Activated CD4-positive, alpha-beta T cell treated with anti-CD3 and anti-CD28 coated beads, Interleukin-2, amount 50 U/mL, for 1 hour (primary cell): ENCODE measurements at places on chromosomes 4 and X.

- no peak for DNase-seq
Measured at GRCh38 chr4:175341203-175341755, 423.1 kb downstream of the ADAM29 start.

GRCh38 chr4:183229397-183229796 is 90.7 kb downstream of the CLDN22 start:
- DNase-seq, result no peak

DNA sequence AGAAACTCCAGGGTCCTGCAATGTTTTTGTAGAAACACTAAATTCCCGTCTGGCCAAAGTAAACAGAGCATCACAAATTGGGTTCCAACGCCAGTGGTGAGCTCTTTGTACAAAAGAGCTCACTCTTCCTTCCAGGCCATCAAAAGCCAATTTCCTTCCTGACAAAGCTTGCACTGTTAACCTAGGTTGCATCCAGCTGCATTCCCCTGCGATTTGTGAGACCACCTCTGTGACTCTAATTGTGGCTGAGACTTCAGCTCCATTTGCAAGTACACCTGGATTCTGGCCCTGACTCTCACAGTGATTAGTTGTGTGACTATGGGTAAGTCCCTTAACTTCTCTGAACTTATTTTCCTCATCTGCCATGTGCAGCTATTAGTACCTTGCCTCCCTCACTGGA is 212.5 kb upstream of the CXorf66 start:
- no peak for DNase-seq

DNA sequence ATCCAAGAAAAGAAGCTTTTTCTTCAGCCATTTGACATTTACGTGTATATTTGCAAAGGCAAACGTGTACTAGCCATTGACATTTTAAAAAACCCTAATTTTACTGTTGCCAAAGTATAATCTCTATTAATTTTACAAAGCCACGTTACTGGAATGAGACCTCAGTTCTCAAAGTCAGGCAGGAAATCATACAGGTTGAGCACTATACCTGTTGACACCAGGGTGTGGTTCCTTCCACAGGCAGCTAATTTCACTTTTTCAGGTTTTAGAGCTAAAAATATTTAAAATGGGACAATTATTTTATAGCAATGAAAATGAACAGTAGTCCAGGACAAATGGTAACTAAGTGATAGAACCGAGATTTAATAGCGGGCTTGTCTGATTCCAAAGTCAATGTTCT is 6.5 kb downstream of the RPGR start:
- DNase-seq, result no peak

DNA sequence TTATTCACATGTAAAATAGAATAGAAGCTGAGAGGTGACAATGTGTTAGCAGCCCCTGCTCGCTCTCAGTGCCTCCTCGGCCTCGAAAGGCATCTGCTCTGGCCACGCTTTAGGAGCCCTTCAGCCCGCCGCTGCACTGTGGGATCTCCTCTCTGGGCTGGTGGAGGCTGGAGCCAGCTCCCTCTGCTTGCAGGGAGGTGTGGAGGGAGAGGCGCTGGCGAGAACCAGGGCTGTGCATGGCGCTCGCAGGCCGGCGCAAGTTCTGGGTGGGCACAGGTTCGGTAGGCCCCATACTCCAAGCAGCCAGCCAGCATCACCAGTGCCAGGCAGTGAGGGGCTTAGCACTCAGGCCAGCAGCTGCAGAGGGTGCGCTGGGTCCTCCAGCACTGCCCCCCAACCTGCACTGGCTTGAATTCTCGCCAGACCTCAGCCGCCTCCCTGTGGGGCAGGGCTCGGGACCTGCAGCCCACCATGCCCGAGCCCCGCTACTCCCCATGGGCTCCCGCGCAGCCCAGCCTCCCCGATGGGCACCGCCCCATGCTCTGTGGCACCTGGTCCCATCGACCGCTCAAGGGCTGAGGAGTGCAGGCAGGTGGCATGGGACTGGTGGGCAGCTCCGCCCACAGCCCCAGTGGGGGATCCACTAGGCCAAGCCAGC is 1346.7 kb upstream of the IGFBP7 start:
- no peak for DNase-seq

DNA sequence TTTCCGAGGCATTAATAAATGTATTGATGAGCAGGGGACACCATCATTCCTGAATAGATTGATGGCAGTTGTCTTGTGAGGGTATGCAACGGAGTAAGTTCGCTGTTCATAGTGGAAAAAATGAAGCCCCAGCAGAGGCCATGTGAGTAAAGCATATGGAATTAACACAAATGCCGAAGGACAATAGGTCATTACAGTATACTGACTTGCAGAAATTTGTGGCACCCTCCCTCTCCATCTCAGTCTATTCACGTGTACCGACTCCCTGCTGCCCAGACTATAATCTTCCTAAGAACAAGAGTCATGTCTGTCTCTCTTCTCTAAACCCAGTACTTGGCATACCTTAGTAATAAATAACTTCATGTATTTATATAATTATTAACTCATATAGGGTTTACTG is 47.1 kb upstream of the PCDH10 start:
- no peak for DNase-seq

DNA sequence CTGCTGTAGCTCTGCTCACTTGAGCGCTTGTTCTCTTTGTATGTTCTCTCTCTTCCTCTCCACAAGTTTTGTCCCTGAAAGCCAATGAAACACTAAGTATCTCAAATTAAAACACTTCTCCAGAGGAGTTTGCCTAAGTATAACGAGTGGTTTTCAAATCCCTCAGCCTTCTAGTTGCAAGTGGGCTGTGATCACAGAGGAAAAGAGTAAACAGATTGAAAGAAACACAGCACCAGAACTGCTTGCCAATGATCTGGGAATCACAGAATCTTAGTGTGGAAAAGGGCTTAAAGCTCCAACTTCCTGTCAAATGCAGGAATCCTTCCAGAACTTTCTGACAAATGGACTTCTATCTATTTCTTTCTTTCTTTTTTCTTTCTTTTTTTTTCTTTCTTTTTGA is 4.8 kb upstream of the PRSS12 start:
- DNase-seq, result no peak

DNA sequence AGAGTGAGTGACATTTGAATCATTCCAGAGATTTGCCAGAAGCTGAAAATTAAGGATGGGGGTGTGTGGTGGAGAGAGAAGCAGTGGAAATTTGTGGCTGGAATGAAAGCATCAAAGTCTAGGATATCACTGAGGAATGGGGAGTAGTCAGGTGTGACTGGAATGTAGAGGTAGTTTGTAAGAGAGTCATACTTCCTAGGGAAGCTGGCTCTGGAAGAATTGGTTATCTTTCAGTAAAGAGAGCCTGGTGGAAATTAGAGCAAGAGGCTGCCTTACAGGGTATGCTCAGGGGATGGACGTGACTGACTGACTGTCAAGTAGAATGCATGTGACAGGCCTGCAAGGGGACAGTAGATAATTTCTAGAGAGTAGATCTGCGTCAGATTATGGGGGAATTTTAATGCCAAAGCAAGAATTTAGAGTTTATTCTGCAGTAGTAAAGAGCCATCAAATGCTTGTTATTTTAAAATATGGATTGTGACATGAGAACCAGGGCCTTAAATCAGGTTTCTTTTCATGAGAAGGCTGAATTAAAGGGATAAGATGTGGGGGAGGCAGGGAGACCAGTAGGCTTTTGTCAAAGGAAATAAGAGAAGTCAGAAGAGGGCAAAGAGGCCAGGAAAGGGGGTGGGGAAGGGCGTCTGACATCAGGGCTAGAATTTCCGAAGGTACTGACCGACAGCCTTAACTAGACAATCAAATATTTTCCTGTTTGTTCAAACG is 109.9 kb downstream of the AFF1 start:
- DNase-seq, result no peak

DNA sequence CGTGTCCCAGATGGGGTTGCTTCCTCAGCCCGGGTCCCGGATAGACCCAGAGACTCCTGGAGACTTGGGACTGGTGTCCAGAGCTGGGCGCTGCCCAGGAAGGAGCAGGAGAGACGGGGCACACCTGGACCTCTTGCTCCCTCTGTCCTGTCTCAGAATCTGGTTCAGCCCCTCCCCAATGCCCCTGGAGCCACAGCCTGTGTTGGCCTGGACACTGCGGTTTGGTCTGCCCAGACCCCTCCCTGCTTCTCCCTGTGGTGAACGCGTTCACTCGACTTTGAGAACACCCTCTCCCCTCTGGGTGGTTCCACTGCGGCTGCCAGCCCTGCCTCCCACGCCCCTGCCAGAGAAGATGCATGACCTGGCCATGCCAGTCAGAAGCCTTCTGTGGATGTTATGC is 111.1 kb downstream of the HMX1 start:
- DNase-seq, result no peak

- DNase-seq, result no peak
Measured at GRCh38 chr4:100641336-100641735, 123.5 kb upstream of the EMCN start.

- no peak for DNase-seq
Measured at GRCh38 chrX:69037786-69038185, 127.5 kb downstream of the PJA1 start.

DNA sequence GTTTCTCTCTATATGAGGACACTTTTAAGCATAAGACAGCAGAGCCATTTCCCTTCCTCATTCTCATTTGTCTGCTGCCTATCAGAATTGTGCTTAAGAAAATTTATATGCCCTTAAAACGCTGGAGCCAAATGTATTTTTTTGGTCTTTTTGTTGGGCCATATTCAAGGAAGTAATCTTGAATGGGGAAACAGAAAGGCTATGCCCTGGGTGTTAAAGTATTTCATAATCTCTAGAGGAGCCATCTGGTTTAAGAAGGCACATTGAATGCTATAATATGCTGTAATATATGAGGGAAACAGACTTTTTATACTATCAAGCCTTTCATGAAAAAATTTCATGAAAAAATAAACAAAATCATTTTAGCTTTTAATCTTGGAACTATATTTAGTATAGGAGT is 4.3 kb downstream of the DMD start:
- no peak for DNase-seq

- no peak for DNase-seq
Measured at GRCh38 chr4:73729534-73730165, 10.7 kb upstream of the CXCL8 start.

GRCh38 chr4:101730291-101731117 is 60.0 kb upstream of the BANK1 start:
- peak; percentile 37 for DNase-seq

GRCh38 chr4:144480068-144480467 is 165.9 kb upstream of the HHIP start:
- DNase-seq, result no peak

DNA sequence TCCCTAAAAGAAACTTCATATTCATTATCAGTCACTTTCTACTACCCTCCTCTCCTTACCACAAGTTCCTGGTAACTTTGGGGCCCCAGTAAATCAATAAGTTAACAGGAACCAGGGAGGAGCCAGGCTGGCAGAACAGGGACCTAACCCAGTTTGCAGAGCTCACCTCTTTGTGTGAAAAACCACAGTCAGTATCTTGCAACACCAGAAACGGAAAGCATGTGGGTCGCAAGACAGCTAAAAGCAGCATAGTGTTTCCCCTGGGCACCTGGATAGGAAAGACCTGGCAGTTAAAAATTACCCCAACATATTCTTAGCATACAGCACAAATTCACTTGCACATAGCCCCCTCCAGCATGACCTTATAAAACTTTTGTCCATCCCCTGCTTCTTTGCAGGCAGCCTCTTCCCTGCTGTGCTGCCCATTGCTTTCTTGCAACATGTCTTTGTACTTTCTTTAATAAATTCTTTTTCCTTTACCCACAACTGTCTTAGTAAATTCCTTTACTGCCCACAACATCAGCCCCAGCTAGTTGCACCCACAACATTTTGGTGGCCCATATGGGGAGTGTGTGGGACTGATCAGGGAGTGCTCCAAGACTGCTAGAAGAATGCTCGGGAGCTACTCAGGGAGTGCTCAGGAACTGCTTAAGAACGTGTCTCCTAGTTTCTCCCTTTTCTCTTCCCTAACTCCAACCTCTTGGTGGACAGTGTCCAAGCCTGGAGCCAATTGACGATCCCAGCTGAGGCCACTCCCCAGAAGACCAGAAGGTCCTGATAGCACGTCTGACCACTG is 83.4 kb downstream of the MSN start:
- DNase-seq, result peak; percentile 4

DNA sequence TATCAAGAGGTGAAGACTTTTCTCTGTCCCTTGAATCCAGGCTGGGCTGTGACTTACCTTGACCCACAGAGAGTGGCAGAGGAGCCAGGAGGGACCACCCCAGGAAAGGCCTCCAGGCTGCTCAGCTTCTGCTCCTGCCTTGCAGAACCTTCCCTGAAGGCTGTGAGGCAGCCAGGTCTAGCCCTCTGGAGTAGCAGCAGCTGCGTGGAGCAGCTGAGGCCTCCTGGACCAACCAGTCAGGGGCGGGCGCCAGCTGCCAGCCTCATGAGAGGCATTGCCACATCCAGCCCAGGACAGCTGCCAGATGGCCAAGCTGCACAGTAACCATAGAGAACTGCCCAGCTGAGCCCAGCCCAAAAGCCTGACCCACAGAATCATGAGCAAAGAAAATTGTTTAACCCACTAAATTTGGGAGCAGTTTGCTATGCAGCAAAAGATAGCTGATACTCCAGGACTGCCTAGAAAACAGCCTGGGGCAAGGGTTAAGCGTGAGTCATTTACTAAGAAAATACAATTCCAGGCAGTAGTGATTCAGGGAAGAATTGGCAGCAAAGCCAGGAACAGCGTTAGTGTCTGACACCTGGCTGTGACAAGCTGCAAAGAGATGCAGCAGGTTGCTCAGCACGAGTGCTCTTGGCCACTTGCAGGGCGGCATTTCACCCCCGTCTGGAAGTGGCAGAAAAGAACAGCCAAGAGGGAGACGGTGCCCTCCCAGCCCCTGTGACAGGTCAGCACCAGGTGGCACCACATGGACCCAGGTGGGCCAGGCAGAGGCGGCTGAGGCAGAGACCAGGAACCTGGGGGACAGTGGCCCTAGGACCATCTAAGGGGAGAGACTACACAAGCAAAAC is 14.7 kb upstream of the PDE6B start:
- DNase-seq, result no peak

GRCh38 chrX:73799888-73800287 is 236.9 kb downstream of the CHIC1 start:
- no peak for DNase-seq

DNA sequence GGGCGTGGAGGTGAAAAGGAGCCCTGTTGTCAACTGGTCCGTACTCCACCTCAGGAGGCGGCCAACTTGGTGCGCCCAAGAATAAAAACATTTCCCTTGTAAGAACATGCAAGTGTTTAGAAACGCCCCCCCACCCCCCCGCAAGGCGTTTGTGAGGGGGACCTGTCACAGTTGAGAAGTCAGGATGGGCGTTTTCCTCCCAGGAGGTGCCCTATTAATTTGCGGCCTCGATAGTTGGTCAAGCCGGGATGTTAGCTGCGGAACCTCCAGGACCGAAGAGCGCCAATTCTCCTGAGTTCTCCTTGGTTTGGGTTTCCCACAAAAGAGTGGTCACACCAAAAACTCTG is 651 bp upstream of the SAP30 start:
- peak; percentile 56 for DNase-seq

DNA sequence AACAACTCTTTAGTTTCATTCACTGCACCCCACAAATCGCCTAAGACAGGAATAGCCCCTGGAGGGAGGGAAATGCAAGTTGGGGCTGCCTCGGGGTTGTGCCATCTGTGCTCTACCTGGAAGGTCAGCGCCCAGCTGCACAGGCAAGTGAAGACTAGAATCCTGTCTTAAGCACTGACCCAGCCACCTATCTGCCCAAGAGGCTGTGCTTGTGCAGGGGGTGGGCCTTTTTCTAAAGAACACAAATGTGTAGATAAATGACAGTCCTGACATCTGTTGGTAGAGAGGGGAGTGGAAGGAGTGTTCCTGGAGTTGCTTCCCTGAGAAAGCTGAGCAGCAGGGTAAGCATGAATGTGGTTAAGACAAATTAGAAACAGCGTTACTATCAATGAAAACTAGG is 15.7 kb downstream of the ZNF518B start:
- no peak for DNase-seq

GRCh38 chrX:2320580-2321327 is 180.0 kb downstream of the DHRSX start:
- DNase-seq, result no peak
